ENCODE measurements at places on chromosomes 2 and 18. TPM values are rescaled to one million over a fixed set of nuclear protein-coding genes. Genes with fewer than 3 reads are reported as not detected.

DNA sequence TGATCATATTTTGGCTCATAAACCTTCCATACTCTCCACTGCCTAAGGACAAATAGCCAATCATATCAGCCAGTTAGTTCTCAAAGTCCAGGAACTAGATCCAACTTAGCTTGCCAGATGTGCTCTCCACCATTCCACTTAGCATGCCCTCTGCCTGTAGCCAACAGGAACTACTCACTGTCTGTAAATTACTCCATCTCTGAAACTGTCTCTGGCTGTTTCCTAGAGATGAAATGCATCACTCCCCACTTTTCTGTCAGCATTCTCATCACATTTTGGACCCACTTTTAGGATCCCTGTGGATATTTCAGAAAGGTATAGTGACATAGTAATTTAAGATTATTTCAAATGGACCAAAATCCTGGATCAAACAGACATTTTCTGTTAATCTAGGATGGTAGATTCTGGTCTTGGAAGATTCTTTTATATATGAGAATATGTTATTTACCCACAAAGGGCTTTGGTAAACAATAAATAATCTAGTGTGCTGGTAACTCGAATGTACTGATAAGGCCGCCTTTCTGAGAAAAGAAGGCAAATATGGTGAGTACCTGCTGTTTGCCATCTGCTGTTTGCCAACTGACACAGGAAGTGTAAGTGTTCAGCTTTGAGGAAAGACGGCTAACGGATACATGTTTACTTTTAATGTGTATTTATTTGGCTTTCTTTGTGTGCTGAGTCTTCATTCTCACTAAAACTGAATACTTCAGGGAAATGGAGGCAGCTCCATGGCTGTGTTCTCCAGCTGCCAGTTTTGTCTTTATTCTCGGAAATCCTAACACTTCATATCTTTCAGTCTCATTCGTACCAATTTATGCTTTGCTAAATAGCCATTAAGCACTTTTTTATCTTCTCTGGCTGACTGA is 79.5 kb downstream of the EVA1A start:
- DNase-seq, result no peak

- DNase-seq, result no peak
These were observed 91.7 kb downstream of the ACTR3 start for GRCh38 chr2:113981404-113982134.

DNA sequence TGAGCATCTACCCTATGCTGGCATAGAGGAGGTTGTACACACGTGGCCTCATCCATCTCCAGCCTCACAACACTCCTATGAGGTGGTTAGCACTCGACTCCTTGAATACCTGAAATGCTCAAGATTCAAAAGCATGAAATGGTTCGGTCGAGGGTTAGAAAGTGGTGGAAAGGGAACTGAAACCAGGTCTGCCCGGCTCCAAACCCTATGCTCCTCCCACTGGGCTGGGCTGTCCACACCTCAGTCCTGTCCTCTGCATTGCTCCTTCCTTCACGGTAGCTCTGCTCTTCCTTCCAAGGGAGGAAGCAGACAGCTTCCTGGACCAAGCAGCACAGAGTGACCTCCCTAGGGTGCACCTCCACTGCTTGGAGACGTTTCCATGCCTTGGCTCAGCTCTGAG is 565.2 kb upstream of the ID2 start:
- DNase-seq, result no peak

GRCh38 chr2:174840436-174840835 is 76.2 kb upstream of the CHRNA1 start:
- DNase-seq, result no peak

PELI1 gene
- total RNA-seq, result 9.2 TPM

UGT1A4 gene
- 122 TPM for total RNA-seq

All from right lobe of liver (tissue), 6 donors.